Dermis microvascular lymphatic vessel endothelial cell (primary cell): ENCODE measurements at places on chromosomes 7 and 10. TPM values are rescaled to one million over a fixed set of nuclear protein-coding genes. Genes with fewer than 3 reads are reported as not detected.

Gene NKX1-2
- total RNA-seq: not detected in 2 replicates

Gene FAM25C
- not detected in 2 replicates for total RNA-seq

Gene LBX1
- not detected in 2 replicates for total RNA-seq

Gene ARMC3
- not detected in 2 replicates for total RNA-seq

Gene SLC16A9
- total RNA-seq: 0.26 TPM in 1 of 2 replicates, not detected in the other

Gene HABP2
- 0.25 TPM in 1 of 2 replicates, not detected in the other for total RNA-seq

Gene CNPY1
- total RNA-seq: not detected in 2 replicates

Gene ACSM6
- total RNA-seq: not detected in 2 replicates

Gene ASAH2
- total RNA-seq: 0.38 and 0.64 TPM in 2 replicates

Gene PRSS1
- not detected in 2 replicates for total RNA-seq

Gene OPALIN
- not detected in 2 replicates for total RNA-seq

Gene STN1
- total RNA-seq: 20.5 and 20.9 TPM in 2 replicates

Gene CYP3A5
- total RNA-seq: not detected in 2 replicates

Gene SFTPA1
- total RNA-seq: not detected in 2 replicates

Gene SNX10
- total RNA-seq: 2.7 and 3.3 TPM in 2 replicates

Gene CHST15
- total RNA-seq: 72.9 and 114 TPM in 2 replicates

Gene INMT
- under 0.01 TPM in 1 of 2 replicates, not detected in the other for total RNA-seq

Gene CFAP46
- total RNA-seq: 0.76 and 1.2 TPM in 2 replicates

Gene PCGF6
- 9.2 TPM in 2 replicates for total RNA-seq

Gene CCL24
- not detected in 2 replicates for total RNA-seq

Gene AKR1C8
- not detected in 2 replicates for total RNA-seq

Gene CRYGN
- total RNA-seq: not detected in 2 replicates

Gene TMEM176A
- not detected in 2 replicates for total RNA-seq

Gene OPN1SW
- not detected in 2 replicates for total RNA-seq

Gene FBXL13
- 0.13 and 0.39 TPM in 2 replicates for total RNA-seq

Gene C7orf33
- total RNA-seq: not detected in 2 replicates

Gene AS3MT
- 0.64 and 0.76 TPM in 2 replicates for total RNA-seq

Gene PON1
- total RNA-seq: not detected in 2 replicates

Gene FGF8
- total RNA-seq: not detected in 2 replicates

Gene CACNB2
- under 0.01 TPM in 1 of 2 replicates, not detected in the other for total RNA-seq

Gene WDR86
- total RNA-seq: not detected in 2 replicates

Gene PKD1L1
- 0.77 and 1.6 TPM in 2 replicates for total RNA-seq

Gene PDK4
- 53.1 and 219 TPM in 2 replicates for total RNA-seq

Gene OR2A7
- under 0.01 TPM in 1 of 2 replicates, not detected in the other for total RNA-seq

Gene VSTM2A
- not detected in 2 replicates for total RNA-seq

Gene LIPN
- not detected in 2 replicates for total RNA-seq

Gene GFRA1
- 10.5 and 12.0 TPM in 2 replicates for total RNA-seq

Gene HOXA13
- total RNA-seq: not detected in 2 replicates

Gene TUBAL3
- not detected in 2 replicates for total RNA-seq

Gene TRPV5
- not detected in 2 replicates for total RNA-seq

Gene SNCG
- total RNA-seq: 108 and 137 TPM in 2 replicates

Gene CRHR2
- not detected in 2 replicates for total RNA-seq

Gene RET
- total RNA-seq: 0.26 and 2.9 TPM in 2 replicates

Gene TRA2A
- total RNA-seq: 24.9 and 29.3 TPM in 2 replicates

Gene IFIT1
- total RNA-seq: 1.0 and 1.8 TPM in 2 replicates

Gene UCMA
- not detected in 2 replicates for total RNA-seq

Gene NUTM2B
- under 0.01 and 0.26 TPM in 2 replicates for total RNA-seq

Gene ABCB1
- 1.0 and 1.3 TPM in 2 replicates for total RNA-seq

Gene ACSL5
- total RNA-seq: 34.4 and 59.9 TPM in 2 replicates

Gene VENTX
- total RNA-seq: not detected in 2 replicates

Gene MGMT
- total RNA-seq: 8.2 and 9.6 TPM in 2 replicates
